ENCODE measurements at places on chromosomes 2 and 18.

DNA sequence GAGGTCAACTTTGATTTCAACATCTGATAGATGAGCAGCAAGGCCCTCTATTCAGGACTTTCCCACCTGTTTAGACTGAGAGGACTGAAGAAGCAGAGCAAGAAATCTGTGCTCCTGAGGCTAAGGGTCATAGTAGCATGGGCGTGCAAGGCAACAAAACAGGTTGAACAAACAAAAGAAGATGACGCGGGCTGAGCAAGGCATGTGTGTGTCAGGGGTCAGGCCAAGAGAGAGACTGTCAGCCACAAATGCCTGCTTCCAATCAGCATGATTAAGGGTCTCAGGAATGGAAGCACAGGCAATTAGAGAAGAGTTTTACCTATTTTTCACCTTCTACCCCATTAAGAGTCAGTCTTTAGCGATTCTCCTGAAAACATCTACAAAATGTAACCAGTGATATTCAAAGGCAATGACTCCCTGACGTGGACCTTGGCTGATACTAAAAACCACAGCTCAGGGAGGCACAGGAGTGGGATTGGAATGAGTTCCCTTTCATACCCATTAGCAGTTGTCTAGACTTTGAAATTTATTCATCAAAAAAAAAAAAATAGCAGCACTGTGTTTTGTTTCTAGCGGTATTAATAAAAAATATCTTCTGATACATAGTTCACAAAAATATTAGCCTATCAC lies 81.9 kb downstream of the DYNAP start:
- DNase-seq, result no peak
- no peak overlapping the region for H3K4me3 ChIP-seq
- H3K27me3 ChIP-seq, result peaks cover 6% of the 10 kb centered on the region
- no peaks in the 10 kb centered on the region for H3K36me3 ChIP-seq

GRCh38 chr18:712401-713134 lies at the start of gene ENOSF1:
Gene ENOSF1, minus strand, starts transcription at chr18:712630. Its CDS starts 43 bp downstream, at chr18:712587.
- H3K4me3 ChIP-seq, result peak within 1 kb of the TSS; percentile 90
- no peaks in the 10 kb centered on the region for H3K27me3 ChIP-seq
- peak within 1 kb of the TSS; percentile 96 for H3K27ac ChIP-seq
- H3K36me3 ChIP-seq, result peaks cover 20% of the 10 kb centered on the region
- DNase-seq, result peak; percentile 69

- no peaks in the 10 kb centered on the region for H3K27me3 ChIP-seq
- no peak overlapping the region for H3K27ac ChIP-seq
- H3K4me3 ChIP-seq, result no peak overlapping the region
- H3K4me1 ChIP-seq, result no peaks in the 10 kb centered on the region
- H3K36me3 ChIP-seq, result no peaks in the 10 kb centered on the region
- no peak for DNase-seq
Observed at GRCh38 chr18:30556112-30556511, 486.4 kb downstream of the DSC3 start.

- H3K27ac ChIP-seq, result no peak overlapping the region
- no peaks in the 10 kb centered on the region for H3K27me3 ChIP-seq
- H3K4me1 ChIP-seq, result no peaks in the 10 kb centered on the region
- H3K4me3 ChIP-seq, result no peak overlapping the region
- DNase-seq, result no peak
Observed at GRCh38 chr2:51224790-51225189, 192.9 kb upstream of the NRXN1 start.
